ENCODE measurements at places on chromosomes 3 and 15. TPM values are rescaled to one million over a fixed set of nuclear protein-coding genes. Genes with fewer than 3 reads are reported as not detected.

GRCh38 chr15:81085213-81085612 is 48.9 kb upstream of the CFAP161 start:
- H3K4me1 ChIP-seq: peaks cover 3% of the 10 kb centered on the region
- H3K27me3 ChIP-seq: peaks cover 8% of the 10 kb centered on the region
- no peak overlapping the region for H3K4me3 ChIP-seq
- no peak for DNase-seq

DNA sequence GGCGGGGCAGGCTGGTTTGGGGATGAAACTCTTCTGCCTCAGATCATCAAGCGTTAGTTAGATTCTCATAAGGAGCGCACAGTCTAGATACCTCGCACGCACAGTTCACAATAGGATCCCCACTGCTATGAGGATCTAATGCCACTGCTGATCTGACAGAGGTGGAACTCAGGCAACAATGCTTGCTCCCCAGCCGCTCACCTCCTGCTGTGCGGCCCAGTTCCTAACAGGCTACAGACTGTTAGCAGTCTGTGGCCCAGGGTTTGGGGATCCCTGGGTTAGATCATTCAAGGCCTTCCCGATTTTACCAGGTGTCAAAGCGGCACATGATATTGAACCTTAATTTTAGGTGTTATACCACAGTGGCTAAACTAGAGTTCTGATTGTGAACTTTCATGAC is 232.8 kb downstream of the UBE2E2 start:
- peaks cover 3% of the 10 kb centered on the region for H3K27me3 ChIP-seq
- H3K4me1 ChIP-seq: peaks cover 27% of the 10 kb centered on the region
- no peak overlapping the region for H3K4me3 ChIP-seq
- no peak for DNase-seq
- H3K36me3 ChIP-seq: peaks cover 2% of the 10 kb centered on the region
- H3K27ac ChIP-seq: no peak overlapping the region

DNA sequence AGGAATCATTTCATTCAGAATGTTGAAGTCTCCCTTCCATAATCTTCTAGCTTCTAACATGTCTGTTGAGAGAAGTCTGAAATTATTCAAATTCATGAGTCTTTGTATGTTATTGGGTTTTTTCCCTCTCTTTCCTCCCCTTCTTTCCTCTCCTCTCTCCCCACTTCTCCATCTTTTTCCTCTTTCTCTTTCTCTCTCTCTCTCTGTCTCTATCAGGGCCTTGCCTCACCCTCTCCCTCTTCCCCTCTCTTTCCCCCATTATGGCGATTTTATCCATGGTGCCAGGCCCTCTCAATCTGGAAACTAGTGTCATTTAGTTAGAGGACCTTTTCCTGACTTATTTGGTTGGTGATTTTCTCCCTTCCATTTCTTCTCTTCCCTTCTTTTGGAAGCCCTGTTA is 147.3 kb downstream of the SST start:
- DNase-seq: no peak
- H3K4me3 ChIP-seq: no peak overlapping the region
- H3K27me3 ChIP-seq: peaks cover 18% of the 10 kb centered on the region
- H3K36me3 ChIP-seq: no peaks in the 10 kb centered on the region
- no peak overlapping the region for H3K27ac ChIP-seq

- no peak for DNase-seq
- H3K27ac ChIP-seq: no peak overlapping the region
- peaks cover 2% of the 10 kb centered on the region for H3K27me3 ChIP-seq
- no peak overlapping the region for H3K4me3 ChIP-seq
- H3K36me3 ChIP-seq: no peaks in the 10 kb centered on the region
- H3K4me1 ChIP-seq: no peaks in the 10 kb centered on the region
Measured at GRCh38 chr3:130389743-130390478, 44.4 kb downstream of the COL6A5 start.

C3orf62 gene
- total RNA-seq: 12.2 TPM

DNA sequence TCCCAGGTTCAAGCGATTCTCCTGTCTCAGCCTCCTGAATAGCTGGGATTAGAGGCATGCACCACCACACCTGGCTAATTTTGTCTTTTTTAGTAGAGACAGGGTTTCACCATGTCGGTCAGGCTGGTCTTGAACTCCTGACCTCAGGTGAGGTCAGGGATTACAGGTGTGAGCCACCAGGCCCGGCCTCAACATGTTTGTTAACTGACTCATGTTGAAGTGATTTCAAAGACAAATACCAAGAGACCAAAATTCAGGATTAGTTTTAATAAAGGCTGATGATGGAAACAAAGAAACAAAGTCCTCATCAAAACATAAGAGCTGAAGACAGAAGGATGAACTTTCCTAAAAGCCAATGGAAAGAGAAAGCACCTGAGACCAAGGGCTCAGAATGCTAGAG is 36.5 kb downstream of the SLC12A6 start:
- peaks cover 12% of the 10 kb centered on the region for H3K36me3 ChIP-seq
- H3K4me3 ChIP-seq: no peak overlapping the region
- no peak overlapping the region for H3K27ac ChIP-seq
- H3K27me3 ChIP-seq: no peaks in the 10 kb centered on the region
- no peaks in the 10 kb centered on the region for H3K4me1 ChIP-seq
- no peak for DNase-seq

DNA sequence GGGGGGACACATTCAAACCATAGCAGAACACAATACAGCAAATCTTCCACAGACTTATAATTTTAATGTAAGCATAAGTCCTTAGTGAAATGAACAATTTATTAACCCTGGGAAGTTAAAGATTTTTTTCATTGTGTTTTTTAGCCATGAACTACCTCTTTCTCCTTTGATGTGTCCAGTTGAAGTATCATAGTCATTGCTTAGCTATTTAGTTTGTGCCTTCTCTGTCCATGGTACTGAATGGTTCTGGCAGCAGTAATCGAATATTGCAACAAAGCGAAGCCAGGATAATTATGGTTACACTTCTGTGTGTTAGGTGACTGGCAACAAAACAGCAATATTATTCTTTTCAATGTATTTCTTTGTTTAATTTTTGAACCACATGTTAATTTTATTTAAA is 403.0 kb upstream of the ONECUT1 start:
- no peak overlapping the region for H3K4me3 ChIP-seq
- peaks cover 4% of the 10 kb centered on the region for H3K4me1 ChIP-seq
- H3K36me3 ChIP-seq: no peaks in the 10 kb centered on the region
- peaks cover 1% of the 10 kb centered on the region for H3K27me3 ChIP-seq
- no peak overlapping the region for H3K27ac ChIP-seq
- no peak for DNase-seq

SLC9C1 gene
- total RNA-seq: not detected

DNA sequence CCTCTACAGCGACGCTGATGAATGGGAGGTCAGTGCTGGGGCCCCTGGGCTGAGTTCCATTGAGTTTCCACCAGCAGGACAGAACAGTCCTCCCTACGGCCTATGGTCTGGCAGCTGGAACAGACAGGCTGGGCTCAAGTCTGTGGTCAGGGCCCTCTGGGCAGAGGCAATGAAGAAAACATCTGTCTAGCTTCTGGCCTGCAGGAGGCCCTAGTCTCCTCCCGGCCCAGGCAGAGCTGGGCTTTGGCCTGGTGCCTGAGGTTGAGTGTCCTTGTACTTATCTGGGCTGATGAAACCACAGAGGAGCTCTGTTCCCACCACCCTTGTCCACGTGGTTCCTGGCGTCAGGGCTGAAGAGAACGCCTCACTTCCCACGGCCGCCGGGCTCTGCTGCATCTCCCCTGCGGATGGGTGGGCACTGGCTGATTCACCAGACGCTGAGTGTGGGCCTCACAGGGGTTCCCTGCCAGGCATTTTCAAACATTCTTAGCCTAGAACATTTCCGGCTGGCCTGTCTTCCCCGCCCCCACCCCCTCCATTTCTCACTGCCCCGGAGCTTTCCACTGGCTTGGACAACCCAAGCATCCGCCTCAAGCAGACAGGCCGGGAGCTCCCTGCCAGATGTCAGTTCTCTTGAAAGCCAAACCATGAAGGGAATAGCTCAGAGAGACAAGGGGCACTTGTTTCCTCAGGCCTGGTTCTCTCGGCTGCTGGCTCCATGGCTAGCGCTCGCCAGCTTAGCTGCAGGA is 20.3 kb downstream of the PPCDC start:
- H3K4me3 ChIP-seq: peak overlapping the region; percentile 11
- no peaks in the 10 kb centered on the region for H3K27me3 ChIP-seq
- peaks cover 6% of the 10 kb centered on the region for H3K36me3 ChIP-seq
- peak overlapping the region; percentile 87 for H3K27ac ChIP-seq

GRCh38 chr15:89167267-89168176 is 53.9 kb downstream of the RLBP1 start:
- H3K27me3 ChIP-seq: no peaks in the 10 kb centered on the region
- peak overlapping the region; percentile 7 for H3K4me3 ChIP-seq
- peaks cover 11% of the 10 kb centered on the region for H3K4me1 ChIP-seq
- DNase-seq: no peak

GRCh38 chr15:98909968-98910885 is 97.4 kb downstream of the PGPEP1L start:
- peaks cover 10% of the 10 kb centered on the region for H3K4me1 ChIP-seq
- no peak overlapping the region for H3K4me3 ChIP-seq
- peak overlapping the region; percentile 29 for H3K27ac ChIP-seq
- no peaks in the 10 kb centered on the region for H3K27me3 ChIP-seq

- no peaks in the 10 kb centered on the region for H3K4me1 ChIP-seq
- no peaks in the 10 kb centered on the region for H3K27me3 ChIP-seq
- no peak overlapping the region for H3K27ac ChIP-seq
- no peak overlapping the region for H3K4me3 ChIP-seq
- no peaks in the 10 kb centered on the region for H3K36me3 ChIP-seq
Measured at GRCh38 chr3:2697589-2697988, 412.6 kb downstream of the IL5RA start.

GRCh38 chr15:27137127-27137526 is 166.1 kb downstream of the GABRG3 start:
- H3K27ac ChIP-seq: no peak overlapping the region
- no peak for DNase-seq
- H3K4me3 ChIP-seq: no peak overlapping the region
- no peaks in the 10 kb centered on the region for H3K27me3 ChIP-seq

APBA2 gene
- total RNA-seq: 21.2 TPM

- H3K36me3 ChIP-seq: peaks cover 7% of the 10 kb centered on the region
- peaks cover 7% of the 10 kb centered on the region for H3K4me1 ChIP-seq
- no peak for DNase-seq
- no peak overlapping the region for H3K4me3 ChIP-seq
- no peaks in the 10 kb centered on the region for H3K27me3 ChIP-seq
Measured at GRCh38 chr3:188700918-188701317, 470.9 kb upstream of the TPRG1 start.

- H3K4me3 ChIP-seq: no peak overlapping the region
- no peaks in the 10 kb centered on the region for H3K36me3 ChIP-seq
- no peak for DNase-seq
Measured at GRCh38 chr3:101611023-101611422, 37.0 kb downstream of the PCNP start.

DNA sequence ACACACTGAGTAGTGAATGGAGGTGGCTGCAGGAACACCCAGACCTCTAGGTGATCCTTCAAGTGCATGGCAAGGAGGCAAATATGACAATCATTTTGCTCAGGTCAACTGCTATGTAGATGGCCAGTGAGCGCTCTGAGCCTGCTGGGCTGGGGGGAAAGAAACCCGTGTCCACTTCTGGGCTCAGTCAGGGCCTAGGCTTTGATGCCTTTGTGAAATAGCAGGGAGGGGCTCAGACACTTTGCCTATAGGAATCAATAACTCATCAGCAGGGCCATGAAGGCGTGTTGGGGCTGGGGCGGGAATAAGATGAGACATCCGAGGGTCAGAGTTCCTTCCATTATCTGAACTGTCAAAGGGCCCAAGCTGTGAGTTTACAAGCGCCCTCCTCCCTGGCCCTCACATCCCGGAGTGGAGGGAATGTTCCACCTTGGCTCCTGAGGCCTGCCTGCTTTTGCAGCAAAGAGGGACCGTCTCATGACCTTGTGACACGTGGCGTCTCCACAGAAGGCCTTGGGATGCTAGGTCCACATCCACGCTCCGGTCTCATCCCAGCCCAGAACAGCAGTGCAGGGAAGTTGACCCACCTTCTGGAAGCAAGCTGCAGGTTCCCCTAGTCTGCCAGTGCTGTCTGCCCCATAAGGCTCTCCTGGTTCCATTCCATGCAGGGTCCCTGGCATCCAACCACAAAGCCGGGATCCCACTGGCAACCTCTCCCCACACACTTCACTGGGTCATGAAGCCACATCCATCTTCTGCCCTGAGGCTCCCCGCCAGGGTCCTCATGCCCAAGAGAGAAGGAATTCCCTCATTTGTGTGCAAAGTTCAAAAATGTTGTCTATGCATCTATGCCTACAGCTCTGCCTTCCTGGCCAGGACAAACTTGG is 78.4 kb downstream of the CHSY1 start:
- H3K27ac ChIP-seq: no peak overlapping the region
- H3K36me3 ChIP-seq: peaks cover 42% of the 10 kb centered on the region
- H3K4me1 ChIP-seq: peaks cover 57% of the 10 kb centered on the region

IL17RE gene
- 2.7 TPM for total RNA-seq

GOLGA8S gene
- total RNA-seq: 0.20 TPM

SERPINI1 gene
- total RNA-seq: 3.1 TPM

DNA sequence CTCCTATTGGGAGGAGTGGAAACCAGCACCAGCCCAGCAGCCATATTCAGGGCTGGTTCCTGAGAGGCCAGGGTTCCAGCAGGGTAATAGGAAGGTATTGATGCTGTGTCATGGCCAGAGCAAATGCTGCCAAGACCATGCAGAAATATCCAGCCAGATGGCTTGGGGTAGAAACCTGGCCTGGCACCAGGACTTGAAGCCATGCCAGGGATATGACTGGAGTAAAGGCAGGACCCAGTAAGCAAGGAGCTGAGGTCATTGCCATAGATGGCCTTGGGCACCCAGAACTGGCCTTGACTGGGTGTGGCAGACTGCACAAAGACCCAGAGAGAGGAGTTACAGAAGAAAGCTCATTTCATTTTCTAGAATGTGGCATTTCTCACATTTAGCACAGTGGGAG is 257.6 kb upstream of the GOLGA6L4 start:
- H3K27me3 ChIP-seq: no peaks in the 10 kb centered on the region
- no peaks in the 10 kb centered on the region for H3K36me3 ChIP-seq
- H3K4me1 ChIP-seq: no peaks in the 10 kb centered on the region
- no peak overlapping the region for H3K4me3 ChIP-seq

GRCh38 chr3:194549853-194550252 is 63.1 kb upstream of the ATP13A3 start:
- H3K4me3 ChIP-seq: no peak overlapping the region
- peaks cover 6% of the 10 kb centered on the region for H3K36me3 ChIP-seq
- no peak for DNase-seq
- H3K27me3 ChIP-seq: peaks cover 2% of the 10 kb centered on the region
- H3K4me1 ChIP-seq: no peaks in the 10 kb centered on the region

GRCh38 chr15:39511916-39512260 is 69.0 kb upstream of the THBS1 start:
- H3K4me1 ChIP-seq: no peaks in the 10 kb centered on the region
- H3K27ac ChIP-seq: no peak overlapping the region
- H3K27me3 ChIP-seq: peaks cover 22% of the 10 kb centered on the region
- no peak for DNase-seq
- no peaks in the 10 kb centered on the region for H3K36me3 ChIP-seq

Measured in activated CD4-positive, alpha-beta T cell treated with anti-CD3 and anti-CD28 coated beads, Interleukin-2, amount 10 ng/mL, durations not matched to agents 7 days and 5 days (primary cell).